ENCODE measurements at places on chromosomes 11 and 22.

DNA sequence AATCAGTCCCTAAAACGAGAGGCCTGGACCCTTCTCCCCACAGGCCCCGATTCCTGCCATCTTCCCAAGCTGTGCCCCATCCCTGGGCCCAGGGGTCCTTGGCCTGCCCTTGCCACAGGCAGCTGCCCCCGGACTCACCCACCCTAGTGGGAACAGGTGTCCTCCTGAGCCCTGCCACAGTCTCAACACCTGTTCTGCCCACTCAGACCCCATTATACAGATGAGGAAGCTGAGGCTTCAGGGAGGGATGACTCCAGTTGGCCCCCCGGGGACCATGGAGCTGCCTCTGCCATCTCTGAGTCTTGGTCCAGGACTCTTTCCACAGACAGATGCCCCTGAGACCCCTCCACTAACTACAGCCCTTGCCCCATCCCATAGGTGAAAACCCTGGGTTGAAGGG lies 15.9 kb downstream of the MYBPC3 start:
- DNase-seq: no peak

DNA sequence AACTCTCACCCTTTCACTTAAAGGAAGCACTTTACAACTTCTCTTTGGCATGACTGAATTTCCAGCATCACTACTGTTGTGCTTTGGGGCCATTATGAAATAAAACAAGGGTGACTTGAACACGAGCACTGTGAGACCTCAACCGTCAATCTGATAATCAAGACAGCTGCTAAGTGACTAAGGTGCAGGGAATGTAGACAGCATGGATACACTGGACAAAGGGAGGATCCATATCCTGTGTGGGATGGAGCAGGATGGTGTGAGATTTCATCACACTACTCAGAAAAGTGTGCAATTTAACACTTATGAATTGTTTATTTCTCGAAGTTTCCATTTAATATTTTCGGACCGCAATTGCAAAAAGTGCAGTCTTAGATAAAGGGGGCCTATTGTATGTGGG lies 16.1 kb upstream of the EXPH5 start:
- no peak for DNase-seq

GRCh38 chr11:65058012-65058411 lies 341 bp downstream of the NAALADL1 start:
- DNase-seq: no peak

GRCh38 chr22:35684270-35684700 lies 33.4 kb upstream of the APOL5 start:
- DNase-seq: peak; percentile 25

DNA sequence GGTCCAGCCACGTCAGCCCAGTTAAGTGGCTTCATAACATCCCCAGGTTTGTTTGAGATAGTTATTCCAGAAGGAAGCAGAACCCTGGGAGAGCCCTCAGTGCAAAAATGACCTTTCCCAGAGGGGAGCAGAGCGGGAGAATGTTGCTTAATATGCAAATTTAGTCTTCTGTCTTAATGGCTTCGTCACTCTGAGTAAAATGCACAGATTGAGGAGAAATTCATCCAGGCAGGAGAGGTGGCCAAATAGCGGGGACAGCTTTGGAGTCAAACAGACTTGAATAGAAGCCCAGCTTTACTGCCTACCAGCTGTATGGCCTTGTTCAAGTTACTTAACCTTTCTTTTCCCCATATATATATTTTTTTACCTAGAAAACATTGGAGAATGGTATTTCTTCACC lies 12.3 kb upstream of the NRGN start:
- no peak for DNase-seq

- no peak for DNase-seq
Measured at GRCh38 chr22:49509016-49509415, 318.7 kb downstream of the BRD1 start.

GRCh38 chr11:17432002-17432401 lies 43.5 kb upstream of the KCNJ11 start:
- no peak for DNase-seq

- no peak for DNase-seq
Measured at GRCh38 chr22:17743661-17744411, 30.4 kb downstream of the BID start.

DNA sequence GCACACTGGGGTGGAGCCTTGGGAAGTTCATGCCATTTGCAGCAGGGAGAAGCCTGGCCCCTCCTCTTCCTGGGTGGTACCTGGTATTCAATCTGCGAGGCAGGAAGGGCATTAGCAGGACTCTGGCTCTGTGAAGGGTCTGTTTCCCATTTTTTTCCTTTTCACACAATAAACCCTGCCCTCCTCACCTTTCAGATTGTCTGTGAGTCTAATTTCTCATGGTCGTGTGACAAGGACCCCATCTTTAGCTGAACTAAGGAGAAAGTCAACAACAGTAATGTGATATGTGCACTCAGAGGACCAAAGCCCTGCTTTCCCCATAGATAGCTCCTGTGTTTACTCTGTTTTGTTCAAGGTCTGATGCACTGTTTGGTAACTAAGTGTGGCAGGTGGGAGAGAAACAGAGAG lies 26.6 kb upstream of the CASP4 start:
- no peak for DNase-seq

- no peak for DNase-seq
Measured at GRCh38 chr11:11661326-11662040, 39.7 kb upstream of the GALNT18 start.

DNA sequence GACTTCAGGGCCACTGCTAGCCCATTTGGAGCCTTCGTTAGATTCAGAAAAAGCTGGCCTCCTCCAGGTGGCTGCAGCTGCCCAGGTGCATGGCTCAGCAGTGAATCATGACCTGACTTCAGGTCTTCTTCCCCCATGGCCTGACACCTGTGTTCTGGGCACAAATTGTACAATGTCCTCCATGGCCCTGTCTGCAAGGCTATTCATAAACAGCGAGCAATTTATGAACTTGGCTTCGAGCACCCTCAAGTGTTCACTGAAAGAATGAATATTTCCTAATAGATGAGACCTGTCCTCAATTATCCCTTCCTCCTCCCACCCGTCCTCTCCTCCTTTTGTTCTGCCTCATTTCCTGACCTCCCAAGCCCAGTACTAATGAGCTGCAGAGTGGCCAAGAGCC lies 12.2 kb upstream of the VPS37C start:
- DNase-seq: no peak

GRCh38 chr11:85346484-85346883 lies 280.7 kb downstream of the DLG2 start:
- no peak for DNase-seq

- no peak for DNase-seq
Measured at GRCh38 chr11:45635907-45636306, 29.5 kb downstream of the CHST1 start.

- no peak for DNase-seq
Measured at GRCh38 chr11:3089236-3090061, 32.2 kb upstream of the CARS1 start.

- DNase-seq: no peak
Measured at GRCh38 chr11:95699631-95700470, 89.7 kb downstream of the FAM76B start.

- DNase-seq: no peak
Measured at GRCh38 chr11:75237050-75237449, 3.5 kb upstream of the TPBGL start.

GRCh38 chr11:20066783-20067156 lies 93.5 kb downstream of the DBX1 start:
- no peak for DNase-seq

DNA sequence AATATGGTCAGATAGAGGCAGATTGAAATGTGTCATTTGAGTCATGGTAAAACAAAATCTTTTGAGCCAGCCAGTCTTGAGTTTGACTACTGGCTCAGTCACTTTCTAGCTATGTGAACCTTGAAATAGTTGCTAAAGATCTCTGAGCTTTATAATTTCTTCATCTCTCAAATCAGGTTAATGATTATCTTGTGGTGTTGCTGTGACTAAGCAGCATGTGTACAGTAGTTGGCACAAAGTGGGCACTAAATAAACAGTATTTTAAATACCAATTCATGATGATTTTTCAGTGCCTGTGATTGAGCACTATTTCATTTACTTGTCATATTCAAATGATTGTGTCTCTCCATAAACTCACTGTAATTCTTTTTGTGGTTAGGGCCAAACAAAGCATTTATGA lies 70.8 kb downstream of the RAB38 start:
- no peak for DNase-seq

DNA sequence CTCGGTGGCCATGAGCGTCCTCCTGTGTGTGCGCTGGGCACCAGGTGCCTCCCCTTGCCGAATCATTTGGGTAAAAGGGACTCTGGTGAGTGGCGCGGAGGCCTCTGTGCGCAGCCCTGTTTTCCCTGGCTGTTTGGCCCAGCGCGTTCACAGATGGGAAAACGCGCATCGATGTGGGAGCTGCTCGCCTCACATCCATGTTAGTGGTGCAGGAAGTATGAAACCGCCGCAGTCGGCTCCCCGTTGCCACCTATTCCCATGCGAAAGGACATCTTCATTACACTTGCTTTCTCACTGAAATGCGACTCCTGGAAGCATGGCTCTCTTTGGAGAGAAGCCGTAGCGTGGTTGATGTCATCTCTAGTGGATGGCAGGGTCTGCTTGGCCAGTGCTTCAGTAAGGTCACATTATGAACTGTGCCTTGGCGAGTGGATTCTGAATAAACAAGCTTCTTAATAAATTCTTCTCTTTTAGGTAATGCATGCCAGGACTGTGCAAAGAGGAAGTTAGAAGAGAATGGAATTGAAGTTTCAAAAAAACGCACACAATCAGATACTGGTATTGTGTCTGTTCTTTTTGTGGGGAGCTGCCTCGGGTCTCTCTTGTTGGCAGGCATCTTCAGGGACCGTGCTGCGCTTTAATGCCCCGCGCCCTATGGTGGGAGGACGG lies 26.3 kb downstream of the FAM118A start:
- no peak for DNase-seq

GRCh38 chr11:2091112-2091746 lies 48.0 kb downstream of the IGF2 start:
- DNase-seq: no peak

DNA sequence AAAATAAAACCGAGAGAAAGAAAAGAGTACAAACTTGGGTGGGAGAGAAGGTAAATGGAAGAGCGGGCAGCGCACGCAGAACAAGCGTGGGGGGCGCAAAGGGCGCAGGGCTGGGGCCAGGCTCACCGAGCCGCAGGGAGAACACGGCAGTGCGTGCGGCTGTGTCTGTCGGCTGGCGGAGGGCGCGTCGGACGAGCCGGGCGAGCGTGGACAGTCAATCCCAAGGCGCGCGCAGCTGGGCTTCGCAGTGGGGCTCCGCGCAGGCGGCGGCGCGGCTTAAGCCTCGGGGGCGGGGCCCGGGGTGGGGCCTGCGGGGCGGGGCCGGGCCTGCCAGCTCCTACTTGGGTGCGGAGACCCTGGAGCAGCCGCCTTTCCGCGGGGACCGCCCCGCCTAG lies at the start of gene UCP2:
Gene UCP2, minus strand, starts transcription at position 249 of the 395 bp plus-strand sequence. CDS start 4,465 bp downstream, outside the sequence.
- peak; percentile 92 for DNase-seq

- no peak for DNase-seq
Measured at GRCh38 chr22:30720263-30720837, 25.7 kb downstream of the OSBP2 start.

DNA sequence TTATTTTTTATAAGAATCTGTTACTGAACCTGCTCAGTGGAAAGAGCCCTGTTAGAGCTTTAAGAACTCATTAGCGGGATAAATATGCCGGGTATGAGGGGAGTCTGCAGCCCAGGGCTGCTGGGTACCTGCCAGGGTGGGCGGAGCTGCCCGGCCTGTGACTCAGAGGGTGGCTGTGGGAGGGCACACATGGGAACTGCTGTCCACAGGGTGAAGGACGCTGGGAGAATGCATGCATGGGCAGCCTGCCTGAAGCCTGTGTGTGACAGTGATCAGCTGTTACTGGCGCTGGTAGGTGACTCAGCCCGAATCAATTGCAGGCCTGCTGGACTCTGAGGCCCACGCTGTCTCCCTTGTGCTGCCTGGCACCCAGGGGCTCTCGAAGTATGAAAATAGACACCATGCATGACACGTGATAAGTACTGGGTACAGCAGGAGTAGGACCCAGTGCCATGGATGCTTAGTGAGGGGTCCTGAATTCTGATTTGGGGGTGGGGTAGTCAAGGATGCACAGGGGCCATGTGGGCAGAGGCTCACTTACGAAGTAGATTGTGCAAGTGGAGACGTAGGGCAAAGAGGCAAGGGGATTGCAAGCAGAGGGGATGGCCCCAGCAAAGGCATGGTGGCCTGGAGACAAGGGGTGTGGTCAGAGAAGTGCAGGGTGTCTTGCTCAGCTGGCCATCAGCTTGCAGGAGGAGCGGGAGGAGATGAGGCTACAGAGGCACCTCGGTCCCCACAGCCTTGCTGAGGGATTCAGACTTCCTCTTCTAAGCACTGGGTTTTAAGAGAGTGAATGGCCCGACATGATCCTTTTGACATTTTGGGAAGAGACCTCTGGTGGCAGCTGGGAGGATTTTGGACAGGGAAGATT lies 36.5 kb downstream of the GRIK4 start:
- DNase-seq: peak; percentile 35

GRCh38 chr11:118343981-118344515 lies at the start of gene CD3G:
Gene CD3G (plus strand): TSS chr11:118344344. CDS start chr11:118344424, 80 bp downstream.
- DNase-seq: no peak

DNA sequence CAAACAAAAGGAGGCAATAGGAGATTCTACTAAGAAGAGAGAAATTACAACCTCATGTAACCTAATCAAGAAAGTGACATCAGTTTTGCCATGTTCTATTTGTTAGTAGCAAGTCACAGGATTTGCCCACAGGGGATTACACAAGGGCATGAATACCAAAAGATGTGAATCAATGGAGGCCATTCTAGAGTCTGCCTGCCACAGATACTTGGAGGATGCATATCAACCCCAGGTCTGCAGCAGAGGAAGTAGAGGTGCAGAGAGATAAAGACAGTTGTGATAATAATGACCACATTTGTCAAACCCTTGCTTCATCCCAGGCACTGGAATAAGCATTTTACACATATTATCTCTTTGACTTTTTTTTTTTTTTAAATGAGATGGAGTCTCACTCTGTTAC lies 2.4 kb upstream of the ASCC2 start:
- peak; percentile 95 for DNase-seq

- no peak for DNase-seq
Measured at GRCh38 chr22:35563211-35563610, 22.6 kb downstream of the RASD2 start.

DNA sequence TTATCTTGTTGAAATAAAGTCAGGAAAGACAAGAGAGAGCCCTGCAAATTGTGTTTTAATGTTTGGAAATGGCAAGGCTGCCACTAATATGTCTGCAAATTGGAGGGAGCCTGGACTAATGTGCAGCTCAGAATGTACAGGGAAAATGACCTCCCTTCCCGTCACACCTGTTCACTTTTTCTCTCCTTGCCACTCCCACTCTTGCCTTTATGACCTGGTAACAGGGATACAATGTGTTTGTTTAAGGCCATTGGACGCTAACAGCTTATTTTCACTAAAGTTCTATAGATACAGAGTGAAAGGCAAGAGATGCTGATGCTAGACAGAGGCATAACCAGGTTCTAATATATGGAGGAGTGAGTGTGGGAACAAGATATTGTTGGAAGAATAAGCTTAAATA lies 203.9 kb downstream of the RAB38 start:
- DNase-seq: no peak

- DNase-seq: no peak
Measured at GRCh38 chr11:33660962-33661361, 39.7 kb downstream of the C11orf91 start.

DNA sequence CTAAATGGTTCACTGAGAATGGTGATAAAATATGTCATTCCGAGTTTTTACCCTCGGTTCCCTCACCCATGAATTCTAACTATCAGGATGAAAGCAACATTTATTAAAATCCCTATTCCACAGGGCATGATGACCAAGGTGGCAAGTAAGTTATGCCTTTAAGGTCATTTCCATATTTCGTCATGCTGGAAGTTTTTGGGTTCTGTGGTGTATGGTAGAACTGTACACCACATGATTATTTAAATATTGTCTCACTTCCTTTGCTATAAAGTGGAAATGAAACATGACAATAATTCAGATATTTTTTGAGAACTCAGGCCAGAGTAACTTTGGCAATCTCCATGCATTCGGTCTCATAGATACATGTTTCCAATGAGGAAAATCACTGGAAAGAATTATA lies 68.5 kb upstream of the CARD18 start:
- no peak for DNase-seq

Measured in hematopoietic multipotent progenitor cell treated with erythropoietin and hydrocortisone succinate and interleukin-3 and kit ligand, for 8 days (in vitro differentiated cells).